ENCODE measurements at places on chromosomes 1 and 21. TPM values are rescaled to one million over a fixed set of nuclear protein-coding genes. Genes with fewer than 3 reads are reported as not detected.

Gene ACTN2
- 1.2 TPM for total RNA-seq

Gene SPRR2E
- total RNA-seq: not detected

Gene NLRP3
- total RNA-seq: 17.7 TPM

Gene RHOU
- 17.2 TPM for total RNA-seq

Gene S100A7A
- total RNA-seq: not detected

Gene CACNA1S
- total RNA-seq: not detected

Gene KCND3
- total RNA-seq: 6.9 TPM

Gene VASH2
- total RNA-seq: 0.31 TPM

Gene NUAK2
- total RNA-seq: 4.1 TPM

Gene GREM2
- 0.36 TPM for total RNA-seq

Gene UBL4B
- total RNA-seq: not detected

Gene TAF1A
- total RNA-seq: 11.4 TPM

Gene HLX
- 26.5 TPM for total RNA-seq

Gene ANGPTL3
- total RNA-seq: not detected

Gene SH2D5
- total RNA-seq: 0.84 TPM

Gene OLIG1
- not detected for total RNA-seq

Gene NTNG1
- 1.3 TPM for total RNA-seq

Gene ABCB10
- total RNA-seq: 17.8 TPM

Gene FUBP1
- 70.2 TPM for total RNA-seq

Gene LHX8
- total RNA-seq: not detected

Gene RHEX
- 1.5 TPM for total RNA-seq

Gene RAP1GAP
- total RNA-seq: not detected

Gene IFT25
- 15.1 TPM for total RNA-seq

Gene CFHR3
- not detected for total RNA-seq

Gene KISS1
- total RNA-seq: not detected

Gene CBR3
- total RNA-seq: 32.0 TPM

Gene AMPD1
- total RNA-seq: not detected

Gene PGLYRP4
- total RNA-seq: not detected

Gene LYPD8
- not detected for total RNA-seq

Measured in omental fat pad (tissue), 4 donors.